Fibroblast of the aortic adventitia (primary cell): ENCODE measurements at places on chromosomes 1 and 21. TPM values are rescaled to one million over a fixed set of nuclear protein-coding genes. Genes with fewer than 3 reads are reported as not detected.

The AJAP1 gene
- total RNA-seq = under 0.01 and 0.57 TPM in 2 replicates

The ZYG11A gene
- 0.57 and 0.72 TPM in 2 replicates for total RNA-seq

The UBL4B gene
- total RNA-seq = not detected in 2 replicates

The DPT gene
- total RNA-seq = 2.4 and 8.8 TPM in 2 replicates

The S100A1 gene
- total RNA-seq = 0.54 and 2.9 TPM in 2 replicates

The NT5C1A gene
- total RNA-seq = not detected in 2 replicates

The RAB7B gene
- 4.3 and 7.4 TPM in 2 replicates for total RNA-seq

The WNT4 gene
- total RNA-seq = under 0.01 TPM in 1 of 2 replicates, not detected in the other

The ADAMTS1 gene
- 284 and 390 TPM in 2 replicates for total RNA-seq

DNA sequence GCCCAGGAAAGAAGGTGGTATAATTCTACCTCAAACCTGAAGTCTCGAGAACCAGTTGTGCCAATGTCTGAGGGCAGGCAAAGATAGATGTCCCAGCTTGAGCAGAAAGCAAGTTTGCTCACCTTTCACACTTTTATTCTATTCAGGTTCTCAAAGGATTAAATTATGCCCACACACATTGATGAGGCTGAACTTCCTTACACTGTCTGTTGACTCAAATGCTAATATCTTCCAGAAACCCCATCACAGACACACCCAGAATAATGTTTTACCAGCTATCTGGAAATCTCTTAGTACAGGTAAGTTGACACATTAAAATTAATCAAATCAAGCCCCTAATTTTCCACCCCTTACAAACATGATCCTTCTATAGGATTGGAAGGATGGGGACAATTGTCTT, 605.7 kb downstream of the NUF2 start:
- DNase-seq = no peak

- peak; percentile 100 for DNase-seq
Observed at GRCh38 chr21:41630249-41630648, 122.3 kb upstream of the TMPRSS2 start.

- DNase-seq = no peak
Observed at GRCh38 chr1:162687870-162688269, 55.6 kb downstream of the DDR2 start.

DNA sequence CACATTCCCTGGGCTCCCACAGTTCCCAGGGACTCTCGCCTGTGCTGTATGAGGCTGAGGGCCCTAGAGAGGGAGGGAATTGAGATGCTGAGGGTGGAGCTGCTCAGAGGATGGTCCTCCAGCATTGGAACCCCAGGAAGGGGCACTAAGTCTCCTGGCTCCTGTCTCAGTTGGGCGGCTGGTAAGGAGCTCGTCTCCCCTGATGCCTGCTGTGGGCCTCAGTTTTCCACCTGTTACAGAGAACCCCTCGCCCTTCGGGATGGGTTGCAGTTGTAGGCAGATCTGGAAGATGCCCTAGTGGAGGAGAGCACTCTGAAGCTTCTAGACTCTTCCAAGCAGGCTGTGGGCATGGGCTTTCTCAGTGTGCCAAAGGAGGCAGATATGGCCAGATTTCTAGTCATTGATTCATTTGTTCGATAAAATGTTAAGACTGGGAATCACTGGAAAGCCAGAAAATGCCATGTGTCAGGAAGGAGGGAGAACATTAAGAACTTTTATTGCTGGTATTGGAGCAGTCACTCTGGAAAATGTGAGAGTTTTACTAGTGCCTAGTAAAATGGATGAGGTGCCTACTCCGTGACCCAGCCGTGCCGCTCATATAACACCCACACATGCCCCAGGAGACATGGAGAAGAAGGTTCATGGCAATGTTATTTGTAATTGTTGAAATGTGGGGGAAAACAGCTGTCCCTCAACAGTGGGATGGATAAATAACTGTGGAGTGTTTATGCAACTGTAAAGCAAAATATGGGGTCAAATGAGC, 828 bp upstream of the MYBPH start:
- DNase-seq = no peak

DNA sequence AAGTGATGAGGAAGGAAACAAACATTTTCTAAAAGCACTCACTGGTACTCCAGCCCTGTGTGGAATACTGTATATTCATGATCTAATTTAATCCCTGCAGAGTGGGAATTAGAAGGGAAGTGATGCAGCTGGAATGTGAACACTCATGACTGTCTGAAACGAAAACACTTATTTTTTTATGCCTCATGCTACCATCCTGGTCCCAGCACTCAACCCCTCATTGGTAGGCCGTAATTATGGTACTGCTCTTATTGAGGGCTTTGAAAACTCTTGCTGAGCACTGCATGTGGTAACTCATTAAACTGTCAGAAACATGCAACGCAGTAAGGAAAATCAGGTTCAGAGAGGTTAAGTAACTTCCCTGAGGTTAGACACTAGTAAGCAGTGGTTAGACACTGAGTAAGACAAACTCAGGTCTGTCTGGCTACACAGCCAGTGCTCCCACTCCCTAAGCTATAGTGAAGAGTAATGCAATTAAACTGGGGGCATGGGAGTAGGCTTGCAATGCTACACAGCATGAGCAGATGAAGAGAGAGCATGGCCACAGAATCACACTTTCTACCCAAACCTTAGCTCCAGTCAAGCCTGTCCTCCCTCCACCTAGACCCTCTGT, 17.3 kb upstream of the TNFSF4 start:
- DNase-seq = no peak

DNA sequence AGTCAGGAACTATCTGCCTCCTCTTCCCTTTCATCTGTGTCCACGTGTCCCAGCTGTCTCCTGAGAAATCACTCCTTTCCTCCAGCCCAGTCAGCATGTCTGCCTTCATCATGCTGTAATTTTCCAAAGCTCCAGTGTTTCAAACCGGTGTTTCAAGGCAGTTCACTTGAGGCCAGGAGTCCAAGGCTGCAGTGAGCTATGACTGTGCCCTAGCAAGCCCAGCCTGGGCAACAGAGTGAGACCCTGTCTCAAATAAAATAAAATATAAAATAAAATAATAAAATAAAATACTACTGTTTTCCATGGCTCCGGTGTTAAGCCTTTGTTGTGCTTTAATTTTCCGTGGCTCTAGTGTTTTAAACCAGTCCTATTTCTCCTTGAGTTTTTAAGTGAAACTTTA, 7.9 kb upstream of the SELENON start:
- DNase-seq = no peak

DNA sequence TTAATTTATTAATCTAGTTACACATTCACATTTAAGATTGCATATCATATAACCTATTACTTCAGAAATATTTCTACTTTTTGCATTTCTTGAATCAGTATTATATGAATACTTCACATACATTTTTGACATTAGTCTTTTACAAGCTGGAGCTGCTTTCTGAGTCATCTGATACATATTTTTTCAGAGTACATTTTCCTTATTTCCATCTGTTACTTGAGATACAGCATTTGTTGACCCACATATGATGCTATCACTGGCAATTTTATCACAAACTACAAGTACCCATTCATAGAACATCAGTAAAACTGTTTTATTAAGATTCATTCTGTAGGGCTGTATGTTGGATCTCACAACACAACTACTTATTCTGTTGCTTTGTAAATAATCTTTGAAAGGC, 367.2 kb upstream of the ST6GALNAC5 start:
- DNase-seq = no peak

GRCh38 chr1:236144033-236144432, 1.7 kb downstream of the GPR137B start:
- no peak for DNase-seq

DNA sequence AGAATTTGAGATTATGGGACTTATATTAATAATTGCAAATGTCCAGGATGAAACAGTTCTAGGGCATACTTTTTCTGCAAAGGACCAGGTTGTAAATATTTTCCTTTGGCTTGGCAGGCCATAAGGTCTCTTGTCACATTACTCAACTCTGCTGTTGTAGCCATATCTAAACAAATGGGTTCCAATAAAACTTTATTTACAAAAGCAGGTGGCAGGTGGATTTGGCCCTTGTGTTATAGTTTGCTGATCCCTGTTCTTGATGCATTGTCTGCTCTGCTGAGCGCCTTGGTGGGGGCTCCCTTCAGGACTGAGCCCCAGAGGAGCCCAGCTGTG, 258.5 kb downstream of the FOXD2 start:
- no peak for DNase-seq

DNA sequence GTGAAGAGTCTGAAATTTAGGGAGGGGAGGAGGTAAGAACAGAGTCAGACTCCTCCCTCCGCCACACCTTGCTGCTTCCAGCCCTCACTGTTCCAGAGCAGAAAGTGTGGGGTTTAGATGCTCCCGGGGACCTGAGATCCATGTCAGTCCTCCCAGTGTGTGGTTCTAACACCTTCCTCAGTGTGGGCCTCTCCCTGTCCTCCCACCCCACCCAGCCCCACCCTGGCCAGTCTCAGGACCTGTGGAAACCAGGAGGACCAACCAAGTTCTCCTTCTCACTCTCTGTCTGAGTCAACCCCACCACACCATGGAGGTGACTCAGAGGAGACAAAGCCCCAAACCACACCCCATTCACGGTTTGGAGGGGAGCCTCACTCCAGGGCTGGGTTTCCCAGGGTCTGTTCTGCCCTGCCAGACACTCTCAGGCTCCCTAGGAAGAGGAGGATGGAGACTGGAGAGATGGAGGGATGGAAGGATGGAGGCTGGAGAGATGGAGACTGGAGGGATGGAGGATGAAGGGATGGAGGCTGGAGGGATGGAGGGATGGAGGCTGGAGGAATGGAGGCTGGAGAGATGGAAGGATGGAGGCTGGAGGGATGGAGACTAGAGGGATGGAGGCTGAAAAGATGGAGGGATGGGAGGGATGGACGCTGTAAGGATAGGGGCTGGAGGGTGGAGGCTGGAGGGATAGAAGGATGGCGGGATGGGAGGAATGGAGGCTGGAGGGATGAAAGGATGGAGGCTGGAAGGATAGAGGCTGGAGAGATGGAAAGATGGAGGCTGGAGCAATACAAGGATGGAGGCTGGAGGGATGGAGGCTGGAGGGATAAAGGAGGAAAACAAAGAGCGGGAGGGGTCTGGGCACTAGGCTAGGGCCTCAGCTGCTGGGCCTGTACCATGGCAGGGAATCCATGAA, 100.9 kb upstream of the RUNX3 start:
- DNase-seq = no peak

GRCh38 chr1:6410248-6410893, 9.3 kb downstream of the HES2 start:
- DNase-seq = no peak
